Left forelimb (tissue), 1 donor: ENCODE measurements at places on chromosomes 12 and 14.

GRCh38 chr14:78405079-78405856 is 235.1 kb downstream of the NRXN3 start:
- no peak for DNase-seq

- no peak for DNase-seq
Measured at GRCh38 chr12:8840321-8840720, 17.9 kb downstream of the A2ML1 start.

DNA sequence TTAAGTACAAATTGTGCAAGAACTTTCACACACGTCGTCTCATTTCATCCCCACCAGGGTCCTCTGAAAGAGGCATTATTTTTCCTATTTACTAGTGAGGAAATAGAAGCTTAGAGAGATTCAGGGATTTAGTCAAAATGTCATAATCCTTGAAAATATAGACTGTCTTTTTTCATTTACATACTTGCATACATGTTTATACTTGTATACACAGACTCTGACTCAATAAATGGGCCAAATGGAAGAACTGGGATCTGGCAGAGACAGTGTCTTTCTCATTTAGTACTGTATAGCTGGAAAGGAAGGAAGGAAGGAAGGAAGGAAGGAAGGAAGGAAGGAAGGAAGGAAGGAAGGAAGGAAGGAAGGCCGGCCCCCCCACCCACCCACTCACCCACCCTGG is 357.7 kb upstream of the SOX5 start:
- no peak for DNase-seq

- no peak for DNase-seq
Measured at GRCh38 chr12:14390870-14391530, 25.5 kb downstream of the ATF7IP start.

- no peak for DNase-seq
Measured at GRCh38 chr14:93085911-93086310, 29.8 kb downstream of the ITPK1 start.

DNA sequence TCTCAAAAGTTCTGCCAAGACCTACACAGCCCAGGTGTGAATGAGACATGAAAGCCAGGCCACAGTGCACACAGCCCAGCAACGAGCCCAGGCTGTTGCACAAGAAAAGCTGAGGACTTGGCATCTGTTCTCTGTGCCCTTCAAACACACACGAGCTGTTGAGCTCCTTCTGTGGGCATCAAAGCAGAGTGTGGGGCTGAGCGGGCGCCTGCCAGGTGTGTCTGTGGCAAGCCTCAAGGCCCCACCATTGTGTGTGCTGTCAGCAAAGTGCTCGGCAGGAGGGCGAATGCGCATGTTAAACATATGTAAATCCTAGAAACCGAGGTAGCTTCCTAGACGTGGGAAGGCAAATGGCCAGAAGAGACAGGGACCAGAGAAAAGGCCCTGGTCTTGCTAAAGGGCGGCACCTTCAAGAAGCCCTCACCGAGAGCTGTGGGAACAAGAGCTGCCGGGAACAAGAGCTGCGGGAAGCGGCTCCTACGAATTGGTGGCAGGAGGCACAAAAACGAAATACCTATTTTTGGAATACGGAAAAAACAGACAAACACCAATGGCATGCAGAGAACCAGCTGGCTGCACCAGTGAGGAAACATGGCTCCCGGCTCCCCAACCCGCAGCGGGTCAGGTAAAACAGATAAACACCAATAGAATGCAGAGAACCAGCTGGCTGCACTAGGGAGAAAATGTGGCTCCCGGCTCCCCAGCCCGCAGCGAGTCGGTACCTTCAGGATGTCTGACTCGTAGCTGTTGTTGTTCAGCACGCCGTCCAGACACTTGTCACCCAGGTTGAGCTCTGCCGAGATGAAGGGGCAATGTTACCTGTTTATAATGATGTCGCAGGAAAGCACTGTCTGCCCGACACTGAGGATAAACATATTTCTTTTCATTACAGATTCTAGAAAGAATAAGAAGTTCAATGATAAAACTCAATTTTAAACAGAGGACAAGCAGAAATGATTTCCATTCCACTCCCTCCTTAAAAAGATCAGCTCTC is 19.0 kb upstream of the GOLGA3 start:
- no peak for DNase-seq

GRCh38 chr12:37666069-37666781 is 650.3 kb upstream of the ALG10B start:
- no peak for DNase-seq

DNA sequence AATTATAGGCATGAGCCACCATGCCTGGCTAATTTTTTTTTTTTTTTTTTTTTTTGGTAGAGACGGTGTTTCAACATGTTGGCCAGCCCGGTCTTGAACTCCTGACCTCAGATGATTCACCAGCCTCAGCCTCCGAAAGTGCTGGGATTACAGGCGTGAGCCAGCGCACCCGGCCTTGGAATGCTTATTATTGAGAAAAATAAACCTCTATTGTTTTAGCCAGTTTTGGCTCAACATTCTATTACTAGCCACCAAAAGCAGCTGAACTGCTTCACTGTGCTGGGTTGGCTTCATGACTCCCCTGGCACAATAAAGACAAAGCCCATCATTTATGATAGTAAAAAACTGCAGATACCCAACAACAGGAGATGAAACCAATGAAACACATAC is 93.5 kb upstream of the CEP83 start:
- DNase-seq: no peak

DNA sequence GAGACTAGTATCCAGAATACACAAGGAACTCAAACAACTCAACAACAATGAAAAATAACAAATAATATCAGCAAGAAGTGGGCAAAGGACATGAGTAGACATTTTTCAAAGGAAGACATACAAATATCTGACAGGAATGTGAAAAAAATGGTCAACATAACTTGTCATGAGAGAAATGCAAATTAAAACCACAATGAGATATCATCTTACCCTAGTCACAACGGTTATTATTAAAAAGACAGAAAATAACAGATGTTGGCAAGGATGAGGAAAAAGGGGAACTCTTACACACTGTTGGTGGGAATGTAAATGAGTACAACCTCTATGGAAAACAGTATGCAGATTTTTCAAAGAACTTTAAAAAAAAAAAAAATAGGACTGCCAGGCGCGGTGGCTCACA is 20.4 kb downstream of the VWF start:
- DNase-seq: no peak

GRCh38 chr14:89248411-89249064 is 168.5 kb downstream of the FOXN3 start:
- peak; percentile 18 for DNase-seq

- no peak for DNase-seq
Measured at GRCh38 chr12:129607756-129608155, 296.1 kb downstream of the TMEM132D start.

GRCh38 chr14:104805326-104805678 is 4.4 kb downstream of the ZBTB42 start:
- no peak for DNase-seq

DNA sequence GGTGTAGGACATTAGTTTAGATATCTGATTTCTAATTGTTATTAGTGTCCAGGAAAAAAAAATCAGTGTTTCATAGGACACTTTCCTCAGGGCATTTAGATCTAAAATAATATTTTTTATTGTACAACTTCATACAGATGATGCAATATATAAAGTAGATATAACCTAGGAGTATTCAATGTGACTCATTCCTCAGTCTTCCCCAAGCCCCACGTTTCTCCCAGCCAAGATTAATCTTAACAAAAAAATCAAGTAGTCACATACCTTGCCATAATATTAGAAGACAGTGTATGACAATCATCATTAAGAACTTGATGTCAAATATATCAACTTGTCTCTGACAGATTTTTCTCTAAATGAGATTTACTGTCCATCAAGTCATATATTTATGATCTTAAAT is 37.1 kb downstream of the PPFIA2 start:
- DNase-seq: no peak
